ENCODE measurements at places on chromosomes 1 and 21.

DNA sequence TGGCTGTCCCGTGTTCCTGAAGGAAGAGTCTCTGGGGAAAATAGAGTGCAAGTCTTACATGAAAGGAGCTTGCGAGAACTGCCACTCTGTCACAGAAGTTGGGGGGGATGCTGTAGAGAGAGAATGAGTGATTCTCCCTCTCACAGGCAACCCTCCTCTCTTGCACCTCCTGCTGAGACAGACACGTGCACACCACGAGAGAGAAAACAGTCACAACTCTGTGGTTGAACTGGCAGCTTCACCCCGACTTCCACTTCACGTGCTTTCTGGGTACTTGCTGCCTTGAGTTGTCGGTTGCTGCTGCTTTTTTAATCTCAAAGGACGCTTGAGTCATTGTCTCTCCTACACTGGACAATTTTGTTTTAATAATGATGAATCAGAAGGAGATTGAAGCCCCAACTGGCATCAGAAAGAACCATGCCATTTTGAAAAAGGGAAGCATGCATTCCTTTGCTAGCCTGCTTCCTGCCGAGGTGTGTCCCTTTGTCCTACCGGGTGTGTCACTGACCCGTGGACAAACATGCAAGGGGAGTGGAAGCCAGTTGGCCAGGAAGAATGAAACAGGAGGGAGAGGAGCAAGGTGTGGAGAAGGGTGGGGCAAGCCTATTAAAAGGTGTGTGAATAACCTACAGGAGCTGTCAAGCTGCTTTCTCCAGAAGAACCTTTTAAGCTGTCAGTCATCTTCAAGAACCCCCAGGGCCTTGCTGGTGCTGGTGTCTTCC lies 164.2 kb downstream of the CACNA1E start:
- no peak for DNase-seq

DNA sequence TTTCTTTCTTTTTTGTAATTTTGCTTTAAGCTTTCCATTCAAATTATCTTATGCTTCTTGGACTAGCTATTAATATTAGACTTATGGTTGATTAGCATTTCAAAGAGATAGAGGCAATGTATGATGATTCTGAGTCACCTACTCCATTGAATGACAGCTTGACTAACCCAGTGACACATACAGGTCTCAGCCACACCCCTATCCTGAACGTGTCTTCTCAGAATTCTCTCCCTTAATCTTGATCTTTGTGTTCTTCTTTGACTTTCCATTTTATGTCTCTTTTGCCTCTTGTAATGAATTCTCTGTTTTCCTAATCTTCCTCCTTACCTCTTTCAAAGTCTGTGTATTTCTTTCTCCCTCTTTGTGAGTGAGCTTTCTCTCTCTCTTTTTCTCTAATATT lies 241.1 kb downstream of the PDE4B start:
- DNase-seq, result no peak

- no peak for DNase-seq
Observed at GRCh38 chr1:69673321-69673720, 105.6 kb downstream of the LRRC7 start.

DNA sequence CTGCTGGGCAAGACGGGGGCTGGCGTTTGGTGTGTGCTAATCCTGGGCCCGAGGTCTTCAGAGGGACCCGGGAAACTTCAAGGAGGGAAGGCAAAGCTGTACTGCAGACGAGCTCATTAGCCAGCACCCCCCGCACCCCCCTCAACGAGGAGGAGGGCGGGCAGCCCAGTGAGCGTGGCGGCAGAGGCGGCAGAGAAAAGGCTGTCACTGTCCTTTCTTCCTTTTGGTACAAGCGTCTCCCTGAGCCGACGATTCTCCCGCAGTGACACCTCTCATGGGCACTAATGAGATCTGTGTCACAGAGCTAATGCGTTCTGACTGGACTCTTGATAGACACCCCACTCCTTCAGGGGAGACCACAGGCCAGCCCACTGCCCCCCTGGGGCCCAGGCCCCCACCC lies 29.5 kb downstream of the DMAP1 start:
- DNase-seq, result no peak

- no peak for DNase-seq
Observed at GRCh38 chr1:34768856-34769255, 9.3 kb downstream of the GJB4 start.

DNA sequence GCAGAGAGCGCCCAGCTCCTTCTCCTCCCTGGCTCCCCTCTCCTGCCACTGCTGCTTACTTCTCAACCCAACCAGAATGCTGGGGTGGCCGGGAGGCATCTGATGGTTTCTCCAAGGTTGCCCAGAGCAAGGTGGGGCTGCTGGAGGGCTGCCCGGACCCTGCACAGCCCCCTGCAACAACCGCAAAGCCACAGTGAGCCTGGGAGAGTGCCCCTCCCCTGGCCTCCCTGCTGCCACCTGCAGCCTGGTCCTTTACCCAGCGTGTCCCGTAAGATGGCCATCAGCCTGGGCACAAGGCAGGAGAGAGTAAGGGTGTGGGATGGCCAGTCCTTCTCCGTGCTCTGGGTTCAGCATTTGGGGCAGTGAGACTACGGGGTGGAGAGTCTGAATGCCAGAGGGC lies 17.0 kb downstream of the MX2 start:
- DNase-seq, result no peak

GRCh38 chr1:85894651-85895050 lies 186.4 kb upstream of the ZNHIT6 start:
- peak; percentile 26 for DNase-seq

DNA sequence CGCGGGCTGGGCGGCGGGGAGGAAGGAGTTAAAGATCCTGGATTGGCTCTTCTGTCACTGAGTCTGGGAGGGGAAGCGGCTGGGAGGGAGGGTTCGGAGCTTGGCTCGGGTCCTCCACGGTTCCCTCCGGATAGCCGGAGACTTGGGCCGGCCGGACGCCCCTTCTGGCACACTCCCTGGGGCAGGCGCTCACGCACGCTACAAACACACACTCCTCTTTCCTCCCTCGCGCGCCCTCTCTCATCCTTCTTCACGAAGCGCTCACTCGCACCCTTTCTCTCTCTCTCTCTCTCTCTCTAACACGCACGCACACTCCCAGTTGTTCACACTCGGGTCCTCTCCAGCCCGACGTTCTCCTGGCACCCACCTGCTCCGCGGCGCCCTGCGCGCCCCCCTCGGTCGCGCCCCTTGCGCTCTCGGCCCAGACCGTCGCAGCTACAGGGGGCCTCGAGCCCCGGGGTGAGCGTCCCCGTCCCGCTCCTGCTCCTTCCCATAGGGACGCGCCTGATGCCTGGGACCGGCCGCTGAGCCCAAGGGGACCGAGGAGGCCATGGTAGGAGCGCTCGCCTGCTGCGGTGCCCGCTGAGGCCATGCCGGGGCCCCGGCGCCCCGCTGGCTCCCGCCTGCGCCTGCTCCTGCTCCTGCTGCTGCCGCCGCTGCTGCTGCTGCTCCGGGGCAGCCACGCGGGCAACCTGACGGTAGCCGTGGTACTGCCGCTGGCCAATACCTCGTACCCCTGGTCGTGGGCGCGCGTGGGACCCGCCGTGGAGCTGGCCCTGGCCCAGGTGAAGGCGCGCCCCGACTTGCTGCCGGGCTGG lies at the start of gene NPR1:
NPR1 (plus strand) TSS at position 170 of the 818 bp plus-strand sequence; CDS start at position 591, 421 bp downstream.
- no peak for DNase-seq

- DNase-seq, result no peak
Observed at GRCh38 chr1:52237430-52237829, 95.5 kb downstream of the ZFYVE9 start.

GRCh38 chr1:29933067-29933466 lies 696.7 kb downstream of the PTPRU start:
- no peak for DNase-seq

GRCh38 chr1:66350001-66350547 lies 183.9 kb upstream of the SGIP1 start:
- DNase-seq, result peak; percentile 57

- no peak for DNase-seq
Observed at GRCh38 chr1:54988975-54989374, 8.5 kb downstream of the TMEM61 start.

- no peak for DNase-seq
Observed at GRCh38 chr1:229905652-229906051, 161.4 kb upstream of the GALNT2 start.

DNA sequence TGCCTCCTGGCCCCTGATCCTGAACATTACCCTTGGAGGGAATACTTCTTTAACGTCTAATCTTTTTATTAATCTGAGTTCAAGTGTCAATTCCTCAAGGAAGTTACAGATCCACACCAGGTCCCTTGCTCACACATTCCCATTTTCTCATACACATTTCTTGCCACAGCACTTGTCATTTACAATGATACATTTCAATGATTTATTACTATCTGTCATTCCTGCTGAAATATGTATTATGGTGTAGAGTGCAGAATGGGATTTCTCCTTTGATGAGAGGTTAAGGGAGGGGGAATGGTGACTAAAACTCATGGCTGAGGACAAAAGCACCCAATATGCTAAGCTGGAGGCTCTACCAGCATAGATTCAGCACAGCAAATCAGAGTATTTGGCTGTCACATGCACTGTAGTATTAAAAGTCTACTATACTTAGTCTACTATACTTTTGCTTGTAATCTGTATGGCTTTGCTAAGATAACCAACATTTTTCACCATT lies 982.5 kb downstream of the TTLL7 start:
- DNase-seq, result no peak

GRCh38 chr1:201566933-201567801 lies 28.2 kb downstream of the NAV1 start:
- no peak for DNase-seq

GRCh38 chr1:206682111-206682510 lies 2.6 kb upstream of the MAPKAPK2 start:
- DNase-seq, result no peak

DNA sequence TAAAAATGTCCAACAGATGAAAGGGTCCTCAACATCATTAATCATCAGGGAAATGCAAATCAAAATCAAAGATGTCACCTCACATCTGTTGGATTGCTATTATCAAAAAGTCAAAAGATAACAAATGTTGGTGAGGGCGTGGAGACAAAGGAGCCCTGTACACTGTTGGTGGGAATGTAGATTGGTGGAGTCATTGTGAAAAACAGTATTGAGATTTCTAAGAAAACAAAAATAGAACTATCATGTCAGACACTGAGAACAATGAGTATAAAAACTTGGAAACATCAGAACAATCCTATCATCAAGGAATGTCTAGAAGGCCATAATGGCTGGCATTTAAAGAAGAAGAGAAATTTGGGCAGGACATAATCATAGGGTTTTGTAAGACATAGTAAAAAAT lies 209.2 kb upstream of the PTGFR start:
- DNase-seq, result no peak

DNA sequence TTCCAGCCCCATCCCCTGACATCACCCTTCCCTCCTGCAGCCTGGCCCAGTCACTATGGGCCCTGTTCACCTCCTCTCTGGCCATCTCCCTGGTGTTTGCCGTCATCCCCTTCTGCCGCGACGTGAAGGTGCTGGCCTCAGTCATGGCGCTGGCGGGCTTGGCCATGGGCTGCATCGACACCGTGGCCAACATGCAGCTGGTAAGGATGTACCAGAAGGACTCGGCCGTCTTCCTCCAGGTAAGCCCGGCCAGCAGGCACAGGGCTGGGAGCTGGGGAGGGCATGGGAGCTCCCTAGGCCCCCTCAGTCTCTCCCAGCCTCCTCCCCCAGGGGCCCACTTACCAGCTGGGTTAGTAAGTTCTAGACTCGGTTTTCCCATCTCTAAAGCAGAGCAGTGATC lies 52.1 kb downstream of the ELK4 start:
- no peak for DNase-seq

GRCh38 chr1:100404821-100405220 lies 52.5 kb downstream of the CDC14A start:
- DNase-seq, result no peak

GRCh38 chr1:228646717-228647522 lies 88.4 kb upstream of the RHOU start:
- DNase-seq, result peak; percentile 26

- no peak for DNase-seq
Observed at GRCh38 chr1:108504447-108504846, 54.3 kb downstream of the NBPF6 start.

DNA sequence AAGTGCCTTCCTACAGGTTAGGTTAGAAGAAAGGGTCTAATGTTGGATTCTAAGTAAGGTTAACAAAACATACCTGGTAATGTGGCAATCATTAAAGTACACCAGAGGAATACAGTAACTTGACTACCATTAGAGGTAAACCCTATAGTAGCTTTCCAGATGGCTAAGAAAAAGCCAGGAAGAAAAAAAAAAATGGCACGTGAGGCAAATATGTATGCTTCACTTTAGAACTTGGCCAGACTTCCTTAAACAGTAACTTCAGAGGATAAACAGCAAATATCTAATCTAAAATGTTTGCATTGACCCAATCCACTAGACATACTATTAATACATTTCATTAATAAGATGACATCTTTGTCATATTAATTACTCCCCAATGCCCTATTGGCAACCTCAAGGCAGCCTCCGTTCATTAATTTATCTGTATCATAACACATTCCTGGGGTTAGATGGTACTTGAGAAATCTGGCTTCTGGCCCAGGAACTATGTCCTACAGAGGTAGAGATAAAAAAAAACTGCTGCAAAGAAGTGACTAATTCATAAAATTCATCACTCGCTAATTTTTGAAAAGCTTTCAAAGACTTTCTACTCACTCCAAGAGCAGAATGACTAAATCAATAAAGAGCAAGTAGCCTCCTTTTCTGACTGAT lies 5.8 kb downstream of the DCAF8 start:
- no peak for DNase-seq

DNA sequence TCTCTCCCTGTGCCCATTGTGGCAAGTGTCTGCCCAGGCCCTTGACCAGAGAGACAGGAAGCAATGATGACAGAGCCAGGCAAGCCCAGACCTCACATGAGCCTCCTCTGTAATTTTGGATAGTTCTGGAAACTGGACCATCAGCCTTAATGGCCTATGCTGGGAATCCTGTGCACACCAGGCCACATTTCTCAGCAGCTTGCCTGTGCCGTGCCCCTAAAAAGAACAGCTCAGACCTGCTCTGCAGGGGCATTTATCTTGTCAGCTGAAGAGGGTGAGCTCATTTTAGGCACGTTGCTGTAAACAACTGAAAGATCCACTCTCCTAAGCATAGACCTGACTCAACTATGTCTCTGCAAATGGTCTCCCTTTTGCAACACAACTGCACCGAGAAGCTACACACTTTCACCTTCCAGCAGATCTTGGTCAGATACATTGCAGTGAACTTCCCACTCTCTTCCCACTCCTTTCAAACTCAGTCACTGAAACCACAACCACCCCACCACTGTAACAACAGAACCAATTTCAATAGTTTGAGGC lies 53.5 kb upstream of the BACH1 start:
- no peak for DNase-seq

GRCh38 chr21:44865561-44866280 lies 7.8 kb downstream of the PTTG1IP start:
- DNase-seq, result peak; percentile 32

GRCh38 chr1:186762653-186763052 lies 66.1 kb upstream of the PLA2G4A start:
- no peak for DNase-seq

DNA sequence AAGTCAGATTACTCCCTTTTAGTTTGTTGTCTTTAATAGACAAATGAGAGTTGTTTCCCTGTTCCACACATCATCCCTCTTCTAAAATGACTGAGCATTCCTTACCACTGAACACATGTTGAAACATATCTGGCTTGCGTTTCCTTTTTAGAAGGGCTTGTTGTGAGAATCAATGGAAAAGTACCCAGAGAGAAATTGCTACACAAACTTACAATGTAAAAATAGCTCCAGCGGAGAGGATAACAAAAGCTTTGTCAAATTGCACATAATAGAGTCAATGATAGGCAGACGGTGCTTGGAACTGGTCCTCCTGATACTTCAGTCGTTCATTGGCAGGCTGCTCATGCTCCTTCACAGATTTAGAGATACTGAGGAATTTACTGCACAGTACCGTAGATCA lies 123.9 kb downstream of the CYYR1 start:
- DNase-seq, result no peak
